ENCODE measurements at places on chromosomes 5 and 9.
A peak's percentile ranks its signal among the peaks of the same experiment; 100 is the strongest.

GRCh38 chr5:78731884-78732283, 83.3 kb upstream of the LHFPL2 start:
- DNase-seq, result no peak

- DNase-seq, result no peak
Observed at GRCh38 chr5:74311961-74312360, 328.6 kb downstream of the ENC1 start.

DNA sequence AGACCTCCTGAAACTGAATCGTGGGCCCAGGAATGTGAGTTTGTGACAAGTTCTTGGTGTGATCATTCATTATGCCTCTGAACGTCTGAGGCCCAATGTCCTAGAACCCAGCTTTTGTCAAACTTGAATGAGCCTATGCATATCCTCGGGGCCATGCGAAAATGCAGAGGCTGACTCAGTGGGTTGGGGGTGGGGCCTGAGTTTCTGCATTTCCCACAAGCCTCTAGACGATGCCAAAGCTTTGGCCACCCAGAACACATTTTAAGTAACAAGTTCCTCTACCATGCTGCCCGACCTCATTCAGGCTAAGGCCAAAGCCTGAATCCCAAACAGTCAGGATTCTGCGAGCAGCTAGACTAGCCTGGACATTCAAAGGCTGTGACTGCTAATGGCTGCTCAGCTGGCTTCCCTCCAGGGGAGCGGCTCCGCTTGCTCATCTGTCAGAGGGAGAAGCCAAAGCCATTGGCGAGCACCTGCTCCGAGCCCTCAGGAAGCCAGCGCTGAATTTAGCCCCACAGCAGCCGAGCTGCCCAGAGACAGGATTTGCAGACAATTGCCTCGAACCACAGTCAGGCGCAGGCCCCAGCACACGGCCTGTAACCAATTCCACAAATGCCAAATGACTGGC, 177.5 kb downstream of the ZDHHC21 start:
- no peak for DNase-seq

GRCh38 chr5:136374003-136374402, 8.7 kb upstream of the TRPC7 start:
- no peak for DNase-seq

GRCh38 chr9:87227456-87227855, 270.2 kb upstream of the DAPK1 start:
- DNase-seq, result no peak

GRCh38 chr5:144913661-144914060, 743.0 kb downstream of the KCTD16 start:
- DNase-seq, result no peak

DNA sequence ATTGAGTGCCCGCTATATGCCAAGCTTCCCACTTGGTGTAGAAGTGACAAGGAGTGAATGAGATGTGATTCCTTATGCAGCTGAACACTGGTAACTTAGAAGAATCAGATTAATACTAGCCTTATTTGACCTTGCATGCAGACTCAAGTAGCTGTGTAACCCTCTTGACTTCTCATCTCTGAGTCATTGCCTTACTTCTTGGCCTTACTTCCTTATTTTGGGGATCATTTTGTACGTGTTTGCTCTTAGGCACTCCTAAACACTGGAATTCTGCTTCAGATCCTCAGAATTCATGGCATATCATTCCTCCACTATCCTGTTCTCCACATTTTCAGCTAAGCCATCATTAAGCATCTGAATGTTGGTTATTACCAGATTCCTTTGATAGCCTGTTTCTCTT, 948.9 kb upstream of the ARRDC3 start:
- DNase-seq, result no peak

- peak; percentile 51 for DNase-seq
Observed at GRCh38 chr5:149264439-149265067, 7.1 kb upstream of the AFAP1L1 start.

- DNase-seq, result no peak
Observed at GRCh38 chr9:20148416-20148815, 359.6 kb upstream of the SLC24A2 start.

DNA sequence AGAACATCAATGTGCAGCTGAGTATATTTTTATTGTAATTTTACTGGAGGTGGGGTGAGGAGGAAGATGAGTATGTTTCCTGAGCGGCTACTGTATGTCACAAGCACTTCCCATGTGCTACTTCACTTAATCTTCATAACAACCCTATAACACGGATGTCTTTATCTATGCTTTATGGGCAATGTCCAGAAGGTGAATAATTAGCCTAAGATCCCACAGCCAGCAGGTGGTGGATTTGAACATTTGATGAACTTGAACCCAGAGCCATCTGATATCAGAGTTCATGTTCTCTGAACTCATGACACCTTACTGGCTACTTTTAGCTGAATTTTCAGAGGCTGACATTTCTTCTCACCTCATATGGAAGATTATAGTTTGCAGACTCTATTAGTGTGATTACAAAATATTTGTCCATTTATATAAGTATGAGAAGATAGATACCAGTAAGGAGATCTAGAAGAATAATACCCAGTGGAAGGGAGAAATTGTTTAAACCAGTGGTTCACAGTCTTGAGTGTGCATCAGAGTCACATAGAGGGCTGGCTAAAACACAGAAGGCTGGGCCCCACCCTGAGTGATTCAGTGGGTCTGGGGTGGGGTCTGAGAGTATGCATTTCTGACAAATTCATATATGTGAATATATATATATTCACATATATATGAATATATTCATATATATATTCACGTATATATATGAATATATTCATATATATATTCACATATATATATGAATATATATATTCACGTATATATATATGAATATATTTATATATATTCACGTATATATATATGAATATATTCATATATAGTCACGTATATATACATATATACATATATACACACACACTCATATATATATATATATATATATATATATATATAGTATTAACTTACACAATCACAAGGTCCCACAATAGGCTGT, 164.4 kb upstream of the NR3C1 start:
- DNase-seq, result no peak

- DNase-seq, result no peak
Observed at GRCh38 chr5:76468635-76469425, 65.7 kb downstream of the IQGAP2 start.

DNA sequence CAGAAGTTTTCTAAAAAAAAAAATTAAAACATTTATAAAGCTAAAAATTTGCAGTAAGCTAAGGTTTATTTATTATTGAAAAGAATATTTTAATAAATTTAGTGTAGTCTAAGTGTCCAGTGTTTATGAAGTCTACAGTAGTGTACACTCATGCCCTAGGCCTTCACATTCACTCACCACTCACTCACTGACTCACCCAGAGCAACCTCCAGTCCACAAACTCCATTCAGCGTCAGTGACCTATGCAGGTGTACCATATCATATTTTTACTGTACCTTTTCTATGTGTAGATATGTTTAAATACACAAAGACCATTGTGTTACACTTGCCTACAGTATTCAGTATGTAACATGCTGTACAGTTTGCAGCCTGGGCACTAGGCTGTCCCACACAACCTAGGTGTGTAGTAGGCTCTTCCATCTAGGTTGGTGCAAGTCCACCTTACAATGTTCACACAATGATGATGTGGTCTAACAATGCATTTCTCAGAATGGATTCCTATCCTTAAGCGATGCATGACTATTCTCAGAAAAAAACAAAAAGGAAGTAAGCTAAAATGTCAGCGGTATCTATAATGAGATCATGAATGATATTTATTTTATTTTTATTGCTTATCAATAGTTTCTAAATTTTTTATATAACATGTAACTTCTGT, 336.7 kb downstream of the AGTPBP1 start:
- DNase-seq, result no peak

- no peak for DNase-seq
Observed at GRCh38 chr5:71865665-71866320, 146.7 kb downstream of the CARTPT start.

GRCh38 chr5:66974256-66974655, 222.3 kb downstream of the CD180 start:
- no peak for DNase-seq

DNA sequence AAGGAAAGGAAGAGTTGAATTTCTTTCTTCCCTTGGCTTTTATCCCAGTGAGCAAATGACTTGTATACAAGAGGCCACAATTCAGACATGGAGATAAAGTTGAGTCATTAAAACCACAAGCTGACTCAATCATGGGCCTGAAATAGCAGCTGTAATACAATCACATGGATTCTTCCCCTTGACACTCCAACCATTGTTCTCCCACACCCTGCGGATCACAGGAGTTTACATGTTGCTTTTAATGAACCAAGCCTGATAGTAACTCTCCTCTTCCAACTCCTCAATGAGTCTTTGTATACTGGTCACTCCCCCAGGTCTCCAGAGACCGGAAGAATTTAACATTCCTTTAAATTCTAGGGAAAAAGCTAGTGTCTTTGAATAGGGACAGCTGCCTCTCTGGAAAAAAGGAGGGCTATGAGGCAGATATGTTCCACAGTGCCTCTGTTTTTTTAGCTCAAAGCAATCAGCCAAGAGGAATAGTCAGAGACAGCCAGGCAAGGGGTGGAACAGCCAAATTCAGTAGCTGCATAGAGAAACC, 32.4 kb downstream of the PCDHGC5 start:
- DNase-seq, result no peak

- peak; percentile 16 for DNase-seq
Observed at GRCh38 chr9:133603135-133603927, 5.9 kb downstream of the FAM163B start.

DNA sequence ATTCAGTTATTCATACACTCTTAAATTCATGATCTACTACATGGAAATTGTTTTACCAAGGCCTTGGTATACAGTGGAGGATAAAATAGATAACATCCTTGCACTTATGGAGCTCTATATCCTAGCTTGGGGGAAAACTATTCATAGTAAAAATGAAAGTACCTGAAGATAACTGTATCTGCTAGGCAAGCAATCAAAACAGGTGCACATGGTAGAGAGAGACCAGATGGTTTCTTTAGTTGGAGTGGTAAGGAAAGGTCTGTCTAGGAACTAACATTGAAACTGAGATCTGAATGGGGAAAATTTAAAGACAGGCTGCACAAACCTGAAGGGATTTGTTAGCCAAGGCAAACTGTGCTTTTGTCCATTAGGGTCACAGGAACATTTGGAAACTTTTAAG, 11.1 kb upstream of the SLCO4C1 start:
- DNase-seq, result peak; percentile 12

DNA sequence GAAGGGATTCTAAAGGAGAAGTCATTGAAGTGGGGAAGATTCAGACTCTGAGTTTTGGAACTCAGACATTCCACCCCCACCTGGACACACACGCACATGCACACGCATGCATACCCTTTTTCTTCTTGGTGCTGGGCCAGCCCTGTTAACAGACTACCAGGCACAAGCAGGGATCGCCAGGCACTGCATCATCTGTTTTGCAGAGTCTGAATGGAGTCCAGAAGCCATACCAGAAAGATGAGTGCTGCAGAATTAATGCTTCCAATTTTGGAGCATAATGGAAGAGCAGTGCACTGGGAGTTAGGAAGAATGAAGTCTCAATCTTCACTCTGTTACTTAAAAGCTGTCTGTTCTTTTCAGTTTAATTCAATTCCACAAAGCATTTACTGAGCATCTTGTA, 95.5 kb downstream of the PDE8B start:
- DNase-seq, result no peak

- DNase-seq, result no peak
Observed at GRCh38 chr5:20678814-20679298, 690.9 kb upstream of the CDH18 start.
